Central memory CD8-positive, alpha-beta T cell (primary cell): ENCODE measurements at places on chromosomes 1 and 21.

GRCh38 chr1:180173952-180174351 is 19.3 kb downstream of the QSOX1 start:
- no peak for DNase-seq
- no peak overlapping the region for H3K27ac ChIP-seq
- H3K27me3 ChIP-seq = no peaks in the 10 kb centered on the region
- peaks cover 4% of the 10 kb centered on the region for H3K36me3 ChIP-seq
- H3K4me1 ChIP-seq = no peaks in the 10 kb centered on the region

GRCh38 chr1:60088620-60089155 is 15.1 kb upstream of the C1orf87 start:
- no peak for DNase-seq
- H3K27me3 ChIP-seq = peaks cover 7% of the 10 kb centered on the region
- no peak overlapping the region for H3K4me3 ChIP-seq
- H3K27ac ChIP-seq = no peak overlapping the region

DNA sequence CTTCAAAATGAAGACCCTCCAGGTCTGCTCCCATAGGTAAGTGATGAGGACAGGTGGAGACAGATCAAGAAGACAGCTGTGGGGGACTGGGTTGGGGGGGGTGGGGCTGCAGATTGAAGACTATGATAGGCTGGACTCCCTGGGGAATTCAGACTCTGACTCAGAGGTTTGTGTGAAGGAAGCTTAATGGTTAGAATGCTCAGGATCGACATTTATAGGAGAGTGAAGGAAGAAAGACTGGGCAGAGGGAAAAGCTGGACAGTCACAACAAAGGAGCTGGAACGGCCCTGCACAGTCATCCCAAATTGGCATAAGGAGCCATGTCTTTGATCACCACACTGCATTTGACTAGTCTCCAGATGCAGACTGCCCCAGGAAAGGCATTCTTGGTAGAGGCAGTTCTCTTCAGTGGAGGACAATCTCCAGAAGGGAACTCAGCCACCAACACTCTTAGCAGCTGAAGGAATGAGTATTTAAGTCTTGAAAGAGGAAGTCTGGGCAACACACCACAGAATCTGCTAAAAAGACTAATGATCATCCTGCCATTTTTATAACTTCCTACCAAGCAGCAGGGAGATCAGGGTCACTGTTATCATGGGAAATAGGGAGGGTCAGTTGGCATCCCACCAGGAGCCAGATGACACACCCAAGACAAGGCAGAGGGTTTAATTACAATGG is 120.0 kb upstream of the ZC3H11B start:
- no peak overlapping the region for H3K4me3 ChIP-seq
- H3K36me3 ChIP-seq = no peaks in the 10 kb centered on the region
- no peak for DNase-seq
- H3K27me3 ChIP-seq = no peaks in the 10 kb centered on the region
- no peak overlapping the region for H3K27ac ChIP-seq

DNA sequence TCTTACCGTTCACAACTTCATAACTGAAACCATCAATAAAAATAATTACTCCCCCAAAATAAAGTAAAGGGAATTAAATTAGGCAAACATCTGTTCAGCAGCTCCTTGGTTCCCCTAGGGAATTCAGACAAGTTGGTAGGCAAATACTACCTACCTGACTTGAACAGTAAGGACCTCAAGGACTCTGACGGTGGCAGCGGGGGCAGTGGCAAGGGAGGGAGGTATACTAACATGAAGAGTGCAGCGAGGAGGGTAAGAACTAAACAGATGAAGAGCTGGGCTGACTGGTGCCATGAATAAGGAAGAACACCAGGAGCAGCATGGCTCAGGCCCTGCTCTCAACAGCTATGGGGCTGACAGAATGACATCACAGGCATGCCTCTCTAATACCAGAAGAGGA is 33.1 kb downstream of the MTOR start:
- peaks cover 68% of the 10 kb centered on the region for H3K36me3 ChIP-seq
- no peaks in the 10 kb centered on the region for H3K27me3 ChIP-seq
- no peak overlapping the region for H3K4me3 ChIP-seq
- DNase-seq = no peak
- H3K27ac ChIP-seq = no peak overlapping the region

GRCh38 chr1:62341615-62342014 is 22.4 kb upstream of the KANK4 start:
- no peaks in the 10 kb centered on the region for H3K4me1 ChIP-seq
- peaks cover 1% of the 10 kb centered on the region for H3K36me3 ChIP-seq
- no peak for DNase-seq
- H3K4me3 ChIP-seq = no peak overlapping the region

GRCh38 chr1:16143005-16143565 is 12.8 kb downstream of the EPHA2 start:
- no peak overlapping the region for H3K27ac ChIP-seq
- no peaks in the 10 kb centered on the region for H3K27me3 ChIP-seq
- DNase-seq = no peak
- H3K4me3 ChIP-seq = no peak overlapping the region

DNA sequence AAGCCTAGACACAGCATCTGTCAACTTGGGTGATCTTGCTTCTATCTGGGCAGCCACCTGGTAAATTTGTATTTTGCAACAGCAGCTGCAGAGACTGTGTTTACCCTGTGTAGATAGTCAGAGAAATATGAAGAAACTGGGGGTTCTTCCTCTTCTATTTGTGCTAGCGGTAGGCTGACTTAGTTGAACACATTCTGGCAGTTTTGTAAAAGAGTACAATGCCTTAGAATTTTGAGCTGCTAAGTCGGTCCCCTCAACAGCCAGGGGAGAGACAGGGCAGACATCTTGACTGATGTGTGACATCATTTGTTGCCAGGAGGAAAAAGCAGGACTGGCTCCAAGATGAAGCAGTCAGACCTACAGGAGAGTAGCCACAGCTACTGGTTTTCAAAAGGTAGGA is 53.7 kb downstream of the KCNJ6 start:
- H3K27me3 ChIP-seq = peaks cover 44% of the 10 kb centered on the region
- H3K4me1 ChIP-seq = no peaks in the 10 kb centered on the region
- no peak overlapping the region for H3K4me3 ChIP-seq
- DNase-seq = no peak
- no peak overlapping the region for H3K27ac ChIP-seq
